ENCODE measurements at places on chromosomes 4 and X.

GRCh38 chr4:165011403-165011802 is 20.4 kb upstream of the TRIM60 start:
- no peak for DNase-seq

GRCh38 chrX:37904833-37905232 is 57.5 kb upstream of the DYNLT3 start:
- no peak for DNase-seq

- no peak for DNase-seq
Observed at GRCh38 chr4:74738464-74739143, 55.7 kb downstream of the BTC start.

GRCh38 chr4:2696423-2696822 is 59.7 kb downstream of the TNIP2 start:
- DNase-seq, result no peak

- DNase-seq, result no peak
Observed at GRCh38 chr4:25624616-25625015, 31.0 kb upstream of the SLC34A2 start.

DNA sequence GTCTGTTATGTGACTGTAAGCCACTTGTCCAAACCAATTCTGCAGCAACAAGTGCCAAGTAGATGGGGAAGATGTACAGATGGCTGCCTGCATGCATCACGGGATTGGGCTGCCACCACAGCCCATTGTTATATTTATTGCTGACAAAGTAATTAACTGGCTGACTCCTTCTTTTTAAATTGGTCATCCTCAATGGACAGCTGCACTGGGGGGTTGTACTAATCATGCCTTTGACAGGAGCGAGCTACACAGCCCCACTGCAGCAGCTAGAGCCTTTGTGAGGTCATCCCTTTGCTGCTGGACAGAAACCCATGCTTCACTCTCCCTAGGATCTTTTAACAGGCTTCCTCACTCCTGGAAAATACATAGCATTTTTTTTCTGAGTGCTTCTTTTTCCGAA is 146.7 kb upstream of the CXXC4 start:
- DNase-seq, result no peak

DNA sequence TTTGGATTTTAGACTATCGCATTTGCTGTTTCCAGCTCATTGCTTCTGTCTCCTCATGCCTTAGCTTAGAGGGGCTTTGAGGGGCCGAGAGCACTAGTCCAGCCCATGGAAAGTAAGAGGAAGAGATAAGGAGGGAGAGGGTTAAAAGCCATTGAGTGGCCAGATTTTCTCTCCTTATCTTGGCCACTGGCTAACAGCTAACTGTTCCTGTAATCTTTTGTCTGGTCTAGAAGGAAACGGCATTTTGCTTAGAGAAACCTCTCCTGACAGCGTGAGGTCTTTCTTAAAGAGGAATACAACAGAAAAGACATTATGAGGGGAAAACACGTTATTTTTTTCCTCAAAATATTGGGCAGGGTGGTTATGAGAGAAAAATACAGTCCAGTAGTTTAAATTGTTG is 7.9 kb downstream of the GPR101 start:
- no peak for DNase-seq
